Mucosa of gallbladder (tissue), 1 donor: ENCODE measurements at places on chromosomes 2 and 18. TPM values are rescaled to one million over a fixed set of nuclear protein-coding genes. Genes with fewer than 3 reads are reported as not detected.

DNA sequence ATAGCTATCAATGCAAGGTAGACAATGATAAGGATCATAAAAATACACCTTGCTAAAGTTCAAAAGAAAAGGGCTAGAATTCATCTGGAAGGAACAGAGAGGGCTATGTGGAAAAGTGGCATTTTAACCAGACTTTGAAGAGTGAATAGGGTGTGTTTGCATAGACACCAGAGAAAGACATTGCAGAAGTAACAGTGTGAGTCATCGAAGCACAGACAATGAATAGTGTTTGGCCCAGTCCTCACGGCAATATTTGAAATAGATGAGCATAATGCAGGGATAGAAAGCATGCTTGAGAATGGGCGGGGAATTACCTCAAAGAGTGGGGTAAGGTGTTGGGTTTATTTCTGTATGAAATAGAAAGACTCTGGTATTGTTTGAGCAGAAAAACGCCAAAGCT lies 24.2 kb downstream of the MYT1L start:
- DNase-seq, result no peak

DNA sequence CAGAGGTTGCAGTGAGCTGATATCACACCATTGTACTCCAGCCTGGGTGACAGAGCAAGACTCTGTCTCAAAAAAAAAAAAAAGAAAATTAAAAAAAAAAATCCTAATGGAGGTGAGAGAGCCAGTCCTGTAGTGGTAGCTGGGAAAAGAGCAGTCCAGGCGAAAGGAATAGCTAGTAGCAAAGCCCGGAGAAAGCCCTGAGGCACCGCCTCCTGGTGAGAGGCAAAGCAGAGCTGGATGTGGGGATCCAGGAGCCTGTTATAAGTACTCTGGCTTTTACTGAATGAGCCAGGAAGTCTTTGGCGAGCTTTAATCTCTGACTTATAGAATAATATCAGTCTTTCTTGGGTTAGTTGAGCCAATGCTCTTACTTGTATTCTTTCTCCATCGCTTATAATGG lies 6.6 kb upstream of the KLHL23 start:
- no peak for DNase-seq

DNA sequence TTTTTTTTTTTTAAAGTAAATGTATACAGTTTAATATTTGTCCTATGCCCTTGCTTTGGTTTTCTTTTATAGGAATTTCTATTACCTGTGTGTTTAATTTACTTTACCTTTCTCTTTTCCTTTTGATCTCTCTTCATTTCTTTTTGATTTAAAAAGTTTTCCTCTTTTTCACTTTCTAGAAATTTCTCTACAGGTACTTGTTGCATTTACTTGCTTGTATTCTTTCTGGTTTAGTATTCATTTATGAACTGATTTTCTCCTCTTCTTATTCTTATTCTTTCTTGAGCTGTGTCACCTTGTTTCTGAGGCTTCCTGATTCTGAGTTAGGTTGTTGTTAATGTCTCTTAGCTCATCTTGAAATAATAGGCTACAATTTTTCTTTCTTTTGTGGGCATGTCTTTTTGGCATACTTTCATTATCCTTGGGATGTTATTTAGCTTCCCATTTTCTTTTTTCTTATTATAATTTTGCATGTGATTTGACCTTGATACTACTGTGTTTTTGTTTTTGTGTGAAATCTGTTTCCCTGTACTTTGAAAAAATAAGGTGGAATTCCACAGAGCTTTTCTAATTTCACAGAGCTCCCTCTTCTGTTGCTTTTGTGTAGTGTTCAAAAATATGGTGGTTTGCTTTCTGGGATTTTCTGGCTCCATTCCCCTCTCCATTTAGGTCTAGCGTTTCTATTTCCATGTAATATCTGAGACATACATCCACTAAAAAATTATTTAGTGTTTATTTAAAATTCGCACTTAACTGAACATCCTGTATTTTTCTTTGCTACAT lies 25.5 kb upstream of the ALMS1 start:
- no peak for DNase-seq

The FSIP2 gene
- 1.6 TPM for total RNA-seq

The MAP3K19 gene
- total RNA-seq, result not detected

The MATN3 gene
- 0.89 TPM for total RNA-seq

The ITPRIPL1 gene
- total RNA-seq, result 1.5 TPM
